Stimulated activated CD4-positive, alpha-beta T cell treated with anti-CD3 and anti-CD28 coated beads, Interleukin-4, amount 100 ng/mL, for 4 hours (primary cell): ENCODE measurements at places on chromosomes 3 and 15.

DNA sequence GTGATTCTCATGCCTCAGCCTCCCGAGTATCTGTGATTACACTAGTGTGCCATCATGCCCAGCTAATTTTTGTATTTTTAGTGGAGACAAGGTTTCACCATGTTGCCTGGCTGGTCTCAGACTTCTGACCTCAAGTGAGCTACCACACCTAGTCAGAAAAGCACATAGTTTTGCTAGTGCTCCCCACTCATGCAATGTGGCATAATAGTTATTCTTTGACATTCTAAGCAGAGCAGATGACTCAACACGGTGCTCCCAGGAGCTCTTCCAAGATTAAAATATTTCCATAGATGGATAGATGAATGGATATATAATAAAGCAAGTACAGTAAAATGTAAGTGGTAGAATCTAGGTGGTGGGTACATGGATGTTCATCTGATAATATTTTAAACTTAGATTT is 53.1 kb upstream of the GK5 start:
- DNase-seq = no peak

GRCh38 chr3:123799544-123800361 is 84.4 kb downstream of the MYLK start:
- no peak for DNase-seq

DNA sequence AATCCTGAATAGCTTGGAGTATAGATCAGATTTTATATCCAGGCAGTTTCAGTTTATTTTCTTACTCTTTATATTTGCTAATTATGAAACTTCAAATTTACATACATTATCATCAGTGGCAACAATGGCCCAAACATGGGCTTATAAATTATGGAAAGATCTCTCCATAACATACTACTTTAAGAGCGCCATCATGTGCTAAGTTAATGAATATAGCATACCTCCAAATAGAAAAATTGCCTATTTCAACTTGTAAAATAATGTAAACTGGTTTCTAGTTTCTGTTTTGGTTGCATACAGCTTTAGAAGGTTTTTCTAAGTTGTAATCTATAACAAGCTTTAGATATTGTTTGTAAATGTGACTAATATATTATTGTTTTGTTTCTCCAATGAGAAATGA is 531.3 kb upstream of the UBE2E2 start:
- no peak for DNase-seq

DNA sequence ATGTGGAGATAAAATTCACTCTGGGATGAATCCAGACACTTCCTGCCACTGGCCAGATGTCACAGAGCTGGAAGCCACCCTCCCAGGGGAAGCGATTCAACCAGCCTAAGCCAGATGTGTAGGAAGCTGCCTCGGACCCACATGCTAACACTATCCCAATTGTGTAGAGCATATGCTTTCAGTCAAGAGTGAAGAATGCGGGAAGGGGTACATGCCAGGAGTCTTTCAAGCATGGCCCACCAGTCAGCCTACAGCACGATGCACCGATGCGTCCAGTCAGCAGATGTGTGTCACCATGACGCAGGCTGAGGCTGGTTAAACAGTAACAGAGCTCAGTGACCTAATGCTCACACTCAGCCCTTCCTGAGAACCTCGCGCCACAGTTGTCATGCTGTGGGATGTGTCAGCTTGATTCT is 38.8 kb upstream of the BNC1 start:
- DNase-seq = no peak

- no peak for DNase-seq
Measured at GRCh38 chr15:68413363-68414205, 18.4 kb downstream of the ITGA11 start.

DNA sequence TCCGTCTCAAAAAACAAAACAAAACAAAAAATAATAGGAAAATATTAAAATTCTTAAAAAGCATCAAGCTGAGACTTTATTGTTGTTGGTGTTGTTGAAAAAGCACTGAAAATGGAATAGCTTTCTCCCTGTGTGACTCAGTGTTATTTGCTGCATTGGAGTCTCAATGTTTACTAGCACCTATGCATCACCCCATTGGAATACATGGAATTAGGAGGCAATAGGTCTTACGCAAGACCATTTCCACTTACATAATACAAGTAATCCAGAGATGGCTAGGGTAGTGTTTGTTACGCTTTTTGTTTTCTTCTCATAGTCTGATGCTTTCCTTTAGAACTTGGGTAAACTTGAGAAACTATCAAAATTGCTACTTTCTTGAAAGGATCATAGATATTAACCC is 15.2 kb downstream of the GXYLT2 start:
- DNase-seq = no peak

DNA sequence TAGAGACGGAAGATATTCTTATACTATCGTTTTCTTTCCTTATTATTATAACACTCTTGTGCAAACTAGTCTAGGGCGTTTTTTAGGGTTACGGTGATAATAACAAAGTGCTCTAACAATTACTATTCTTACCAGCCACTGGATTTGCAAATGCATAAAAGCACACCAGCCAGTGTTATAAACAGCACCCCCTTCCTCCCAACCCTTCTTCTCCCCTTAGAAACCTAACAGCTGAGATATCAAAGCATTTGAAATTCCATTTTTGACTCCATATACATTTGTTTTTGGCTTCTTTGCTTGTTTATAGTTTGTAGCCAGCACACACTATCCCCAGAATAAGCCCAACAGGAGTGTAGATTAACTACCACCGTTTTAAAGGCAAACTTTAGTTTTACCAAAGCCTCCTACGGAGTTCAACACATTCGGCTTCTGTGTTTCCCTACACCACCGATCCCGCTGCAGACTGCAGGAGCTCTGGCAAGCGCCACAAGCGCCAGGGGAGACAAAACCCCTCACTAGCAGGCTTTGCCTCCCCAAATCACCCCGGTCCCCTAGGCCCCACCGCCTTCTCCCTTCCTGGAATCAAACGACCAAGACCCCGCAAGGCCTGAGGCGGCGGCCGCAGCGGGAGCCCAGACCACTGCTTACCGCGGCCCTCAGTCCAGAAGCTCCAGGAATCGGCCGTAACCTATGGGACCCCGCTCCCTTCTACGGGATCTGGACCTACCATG is 461 bp downstream of the COPB2 start:
- peak; percentile 10 for DNase-seq

DNA sequence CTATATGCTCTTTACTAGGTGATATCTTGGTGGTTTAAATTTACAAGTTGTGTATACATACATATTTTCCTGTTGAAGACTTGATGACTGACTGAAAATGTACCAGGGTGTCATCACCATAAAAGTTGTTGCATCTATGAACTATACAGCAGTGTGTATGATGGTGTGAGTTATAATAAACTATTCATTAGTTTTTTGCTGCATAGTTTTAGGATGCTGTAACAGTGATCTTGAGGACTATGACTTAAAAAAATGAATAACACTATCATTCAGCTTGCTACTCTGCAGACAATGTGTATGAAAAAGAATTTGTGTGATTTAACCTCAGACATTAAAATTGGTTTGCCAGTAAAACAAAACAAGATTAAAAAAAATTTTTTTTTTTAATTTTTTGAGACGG is 49.0 kb downstream of the UBE2E2 start:
- DNase-seq = no peak

- no peak for DNase-seq
Measured at GRCh38 chr3:153158961-153159735, 2.9 kb upstream of the RAP2B start.

DNA sequence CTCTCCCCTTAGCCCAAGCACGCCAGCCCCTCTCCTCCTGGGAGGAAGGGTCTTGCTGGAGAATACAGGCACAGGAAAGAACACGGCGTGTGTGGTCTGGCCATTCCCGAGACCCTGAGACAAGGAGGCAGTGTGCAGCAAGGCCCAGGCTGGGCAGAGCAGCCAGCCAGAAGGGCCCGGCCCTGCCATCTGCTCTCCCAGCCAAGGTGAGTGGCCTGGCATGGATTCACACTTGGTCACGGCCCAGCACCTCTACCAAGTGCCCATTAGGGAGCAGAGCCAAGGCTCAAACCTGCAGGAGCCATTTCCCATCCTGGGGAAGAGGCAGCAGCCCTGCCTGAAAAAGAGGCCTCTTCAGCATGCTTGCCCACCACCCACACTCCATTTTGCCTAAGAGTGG is 28.6 kb downstream of the MEGF11 start:
- no peak for DNase-seq

- DNase-seq = no peak
Measured at GRCh38 chr15:33206366-33206765, 11.9 kb upstream of the FMN1 start.

GRCh38 chr15:53808058-53808706 is 48.7 kb upstream of the WDR72 start:
- no peak for DNase-seq

GRCh38 chr3:95289295-95289694 is 1226.4 kb downstream of the NSUN3 start:
- DNase-seq = no peak

DNA sequence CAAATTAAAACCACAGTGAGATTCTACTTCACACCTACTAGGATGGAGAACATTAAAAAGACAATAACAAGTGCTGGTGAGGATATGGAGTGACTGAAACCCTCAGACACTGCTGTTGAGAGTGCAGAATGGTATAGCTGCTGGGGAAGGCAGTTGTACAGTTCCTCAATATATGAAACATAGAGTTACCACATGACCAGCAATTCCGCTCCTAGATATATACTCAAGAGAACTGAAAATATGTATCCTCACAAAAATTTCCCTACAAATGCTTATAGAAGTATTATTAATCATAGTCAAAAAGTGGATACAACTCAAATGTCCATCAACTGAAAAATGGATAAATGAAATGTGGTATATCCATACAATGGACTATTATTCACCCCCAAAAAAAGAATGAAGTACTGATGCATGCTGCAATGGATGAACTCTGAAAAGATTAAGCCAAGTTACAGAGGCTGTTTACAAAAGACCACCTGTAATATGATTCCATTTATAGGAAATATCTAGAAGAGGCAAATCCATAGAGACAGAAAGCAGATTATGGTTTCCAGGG is 164.7 kb upstream of the IGF1R start:
- DNase-seq = no peak

DNA sequence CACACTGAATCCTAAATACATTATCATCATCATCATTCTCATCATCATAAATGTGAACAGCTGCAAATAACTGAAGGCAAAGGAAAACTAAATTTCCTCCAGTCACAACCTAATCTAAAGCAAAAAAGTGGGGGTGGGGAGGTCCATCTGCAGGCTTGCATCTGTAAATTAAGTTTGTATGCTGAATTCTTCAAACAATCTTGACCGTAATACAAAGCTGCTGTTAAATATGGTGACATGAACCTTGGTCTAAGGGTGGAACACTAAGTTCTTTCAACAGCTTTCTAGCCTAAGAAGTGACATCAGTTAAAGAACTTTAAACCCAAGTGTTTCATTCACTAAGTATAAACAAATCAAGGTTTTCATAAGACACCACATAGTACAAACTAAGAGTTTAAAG is 4.3 kb downstream of the LRRFIP2 start:
- DNase-seq = no peak

- DNase-seq = no peak
Measured at GRCh38 chr3:132554437-132554836, 42.6 kb upstream of the ACKR4 start.

- DNase-seq = no peak
Measured at GRCh38 chr3:167102071-167102470, 278.0 kb downstream of the ZBBX start.

DNA sequence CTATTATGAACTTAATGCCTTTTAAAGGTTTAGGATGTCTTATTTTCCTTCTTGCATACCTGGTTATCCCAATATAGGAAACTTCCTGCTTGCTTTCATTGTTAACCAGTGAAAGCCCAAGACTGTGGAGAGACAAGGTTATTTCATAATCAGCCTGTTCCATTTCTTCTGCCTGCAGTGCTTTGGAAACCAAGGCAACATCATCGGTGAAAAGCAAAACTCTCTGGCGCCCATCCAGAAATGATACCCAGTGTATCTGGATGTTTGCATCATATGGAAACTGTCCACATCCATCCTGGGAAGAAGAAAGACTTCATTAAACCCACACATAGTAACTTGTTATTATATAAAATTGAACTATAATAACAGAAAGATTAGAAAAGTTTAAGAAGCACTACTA is 170.1 kb downstream of the VPS13C start:
- no peak for DNase-seq

DNA sequence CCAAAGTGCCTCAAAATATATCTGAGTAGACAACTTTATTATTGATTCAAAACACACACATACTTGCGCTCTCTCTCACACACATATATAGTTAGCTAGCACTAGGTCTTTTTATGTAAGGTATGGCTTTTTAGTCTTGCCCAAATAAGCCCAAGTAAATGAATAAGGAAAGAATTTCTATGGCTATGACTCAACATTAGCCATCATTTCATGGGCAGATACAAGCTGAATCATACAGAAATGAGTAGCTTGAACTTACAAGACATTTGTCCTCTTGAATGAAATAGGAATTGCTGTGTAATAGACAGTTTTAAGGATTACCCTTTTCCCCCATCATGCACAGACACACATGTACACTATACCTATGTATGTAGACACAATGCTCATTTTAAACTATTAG is 4.9 kb downstream of the CADPS start:
- DNase-seq = no peak

DNA sequence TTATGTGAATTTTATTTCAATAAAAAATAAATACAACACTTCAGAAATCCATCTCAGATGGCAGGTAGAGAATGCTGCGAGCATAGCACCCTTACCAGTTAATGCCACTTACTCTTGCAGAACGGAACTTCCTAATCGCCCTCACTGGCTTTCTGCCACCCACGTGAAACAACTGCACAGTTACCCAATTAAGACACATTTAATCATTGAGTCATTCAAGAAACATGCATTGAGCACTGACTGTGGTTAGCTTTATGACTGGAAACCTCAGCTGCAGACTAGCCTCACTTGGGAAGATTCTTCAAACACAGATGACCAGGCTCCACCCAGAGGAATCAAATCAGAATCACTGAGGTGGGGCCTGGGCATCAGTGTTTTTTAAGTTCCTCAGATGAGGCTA is 5.6 kb upstream of the MFGE8 start:
- no peak for DNase-seq

- peak; percentile 32 for DNase-seq
Measured at GRCh38 chr3:197750396-197750831, 731 bp downstream of the FYTTD1 start.

DNA sequence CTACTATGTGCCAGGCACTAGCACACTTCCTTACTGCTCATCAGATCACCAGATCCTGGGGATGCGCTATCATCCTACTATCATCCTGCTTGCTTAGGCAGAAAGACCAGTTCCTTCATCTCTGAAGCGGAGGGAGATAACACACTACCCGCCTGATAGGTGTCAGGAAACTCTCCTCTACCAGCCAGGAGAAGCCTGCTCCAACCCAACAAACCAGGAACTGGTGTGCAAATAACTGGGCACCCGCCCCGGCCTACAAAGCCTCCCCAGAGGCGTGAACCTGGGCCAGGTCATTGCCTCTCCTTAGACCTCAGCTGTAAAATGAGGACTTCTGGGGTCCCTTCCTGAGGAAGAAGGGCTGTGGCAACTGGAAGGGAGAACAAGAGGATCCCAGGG is 61.5 kb downstream of the HOMER2 start:
- DNase-seq = no peak
